Skeletal muscle cell (primary cell): ENCODE measurements at places on chromosomes 11 and 22.

- DNase-seq = no peak
These were observed 35.5 kb downstream of the USP28 start for GRCh38 chr11:113839842-113840241.

GRCh38 chr22:20194681-20195593 lies 44.1 kb upstream of the CCDC188 start:
- no peak for DNase-seq

GRCh38 chr11:104222464-104222863 lies 58.5 kb upstream of the PDGFD start:
- no peak for DNase-seq

DNA sequence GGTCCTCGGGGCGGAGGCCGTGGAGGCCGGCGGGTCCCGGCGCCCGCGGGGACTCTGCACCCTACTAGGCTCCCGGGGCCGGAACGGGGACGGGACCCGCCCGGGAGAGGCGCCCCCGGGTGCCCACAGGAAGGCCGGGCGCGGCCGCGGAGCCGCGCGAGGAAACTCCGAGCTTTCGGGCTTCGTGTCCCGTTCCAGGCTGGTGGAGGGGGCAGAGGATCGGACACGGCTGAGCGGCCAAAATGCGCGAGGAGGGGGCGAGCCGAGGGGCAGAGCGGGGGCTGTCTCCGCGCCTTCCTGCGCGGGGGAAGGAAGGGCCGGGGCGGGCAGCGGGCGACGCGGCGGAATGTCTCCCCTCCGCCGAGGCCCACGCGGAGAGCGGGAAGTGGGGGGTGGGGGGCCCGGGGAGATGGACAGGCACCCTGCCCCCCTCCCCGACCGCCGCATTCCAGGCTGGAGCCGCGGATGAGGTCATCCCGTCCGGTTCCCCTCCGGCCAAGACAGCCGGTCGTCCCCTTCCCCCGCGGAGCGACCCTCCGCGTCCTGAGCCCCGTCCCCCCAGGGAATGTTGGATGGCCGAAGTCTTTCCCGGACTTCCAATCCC lies 430 bp downstream of the CDC42EP1 start:
- DNase-seq = no peak

- DNase-seq = no peak
These were observed 28.7 kb upstream of the RTL6 start for GRCh38 chr22:44526779-44527126.

DNA sequence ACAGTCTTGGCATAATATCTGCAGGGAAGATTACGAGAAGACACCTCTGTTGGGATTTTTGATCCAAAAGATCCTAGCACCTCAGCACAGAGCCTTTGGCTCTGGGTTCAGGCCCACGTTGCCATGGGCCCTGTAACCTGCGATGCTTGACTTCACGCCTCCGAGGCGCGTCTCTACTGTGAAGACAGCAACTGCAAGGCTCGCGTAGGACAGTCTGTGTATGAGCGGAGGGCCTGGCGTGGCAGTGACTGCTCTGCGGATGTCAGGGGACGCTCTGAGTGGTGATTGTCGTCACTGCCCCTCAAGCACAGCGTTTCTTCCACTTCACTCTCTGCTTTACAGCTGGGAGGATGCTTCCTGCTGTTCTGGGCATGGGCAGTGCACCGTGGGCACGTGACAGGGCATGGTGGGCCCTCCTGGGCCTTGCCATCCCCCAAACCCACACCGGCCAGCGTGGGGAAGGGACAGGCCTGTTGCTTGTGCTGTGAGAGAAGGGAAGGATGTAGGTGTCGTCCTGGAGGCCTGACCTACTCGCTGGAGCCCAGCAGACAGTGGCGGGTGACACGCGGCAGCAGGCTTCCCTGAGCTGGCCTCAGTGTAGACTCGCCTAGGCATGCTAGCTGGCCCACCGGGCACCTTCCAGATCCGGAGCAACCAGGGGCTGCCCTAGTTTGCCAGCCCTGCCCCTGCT lies 26.5 kb downstream of the GLB1L2 start:
- DNase-seq = no peak

DNA sequence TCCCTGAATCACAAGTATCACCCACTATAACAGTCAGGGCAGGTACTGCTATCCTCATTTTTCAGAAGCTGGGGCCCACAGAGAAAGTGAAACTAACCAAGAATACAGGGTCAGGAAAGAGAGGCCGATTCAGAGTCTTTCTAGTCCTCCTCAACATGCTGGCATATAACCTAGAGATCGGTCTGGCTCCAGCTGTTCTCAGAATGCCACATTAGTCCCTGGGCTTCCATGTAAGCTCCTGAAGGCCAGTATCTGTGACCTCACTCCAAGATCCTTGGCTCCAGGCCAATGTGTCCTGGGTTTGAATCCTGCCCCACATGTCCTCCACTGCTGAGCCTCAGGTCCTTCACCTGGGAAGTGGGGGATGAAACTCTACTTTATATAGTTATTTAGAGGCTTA lies 50.4 kb downstream of the TENM4 start:
- DNase-seq = no peak

GRCh38 chr22:49116486-49117120 lies 711.1 kb downstream of the BRD1 start:
- no peak for DNase-seq

DNA sequence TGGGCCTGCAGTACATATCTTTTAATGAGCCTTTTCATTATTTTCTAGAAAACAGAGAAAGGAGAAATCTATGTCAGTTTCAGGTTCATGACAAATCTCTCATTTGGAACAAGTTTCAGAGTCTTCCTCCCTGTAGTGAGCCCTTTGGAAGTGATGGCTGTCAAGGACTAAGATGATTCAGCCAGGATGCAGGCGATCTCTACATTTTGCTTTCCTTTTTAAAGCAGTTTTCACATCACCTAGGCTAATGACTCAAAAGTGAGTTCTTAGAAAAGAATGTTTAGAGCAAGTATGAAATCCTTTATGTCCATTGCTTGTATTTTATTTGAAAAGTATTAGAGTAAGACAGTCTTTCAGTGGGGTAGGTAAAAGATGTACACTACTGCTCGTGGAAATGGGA lies 130.1 kb downstream of the TRPC6 start:
- no peak for DNase-seq

DNA sequence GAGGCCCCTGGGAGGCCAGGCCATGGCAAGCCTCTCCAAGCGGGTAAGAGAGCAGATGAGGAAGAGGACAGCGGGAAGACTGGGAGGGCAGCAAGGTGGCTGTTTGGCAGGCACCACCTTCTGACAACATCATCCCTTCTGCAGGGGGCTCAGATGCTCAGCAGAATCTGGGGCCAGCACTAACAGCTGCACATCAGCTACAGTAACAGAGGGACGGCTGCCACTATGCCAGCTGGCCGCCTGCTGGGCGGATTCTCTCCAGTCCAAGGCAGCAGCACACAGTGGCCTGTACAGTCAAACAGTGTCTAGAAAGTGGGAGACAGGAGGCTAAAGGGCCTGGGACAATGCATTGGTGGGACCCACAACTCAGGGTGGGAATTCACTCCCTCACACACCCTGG lies 10.7 kb upstream of the TXN2 start:
- DNase-seq = no peak

- no peak for DNase-seq
These were observed 437.5 kb downstream of the INSC start for GRCh38 chr11:15551901-15552851.

DNA sequence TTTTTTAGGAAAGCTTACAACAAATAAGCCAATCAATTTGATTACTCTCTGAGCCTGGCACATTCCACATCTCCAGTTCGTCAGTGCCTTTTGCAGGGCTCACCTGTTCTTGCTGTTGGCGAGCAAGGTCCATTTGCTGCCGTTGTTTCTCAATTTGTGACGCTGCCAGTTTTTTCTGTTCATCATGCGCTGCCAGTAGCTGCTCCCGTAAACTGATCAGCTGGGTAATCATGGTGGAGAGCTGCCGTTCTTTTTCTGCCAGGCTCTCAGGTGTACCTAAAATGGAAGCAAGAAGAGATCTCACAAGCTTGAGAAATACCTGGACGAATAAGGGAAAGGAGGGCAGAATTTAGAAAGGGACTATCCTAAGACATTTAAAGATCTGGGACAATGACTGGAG lies 169.7 kb downstream of the SOX6 start:
- no peak for DNase-seq

DNA sequence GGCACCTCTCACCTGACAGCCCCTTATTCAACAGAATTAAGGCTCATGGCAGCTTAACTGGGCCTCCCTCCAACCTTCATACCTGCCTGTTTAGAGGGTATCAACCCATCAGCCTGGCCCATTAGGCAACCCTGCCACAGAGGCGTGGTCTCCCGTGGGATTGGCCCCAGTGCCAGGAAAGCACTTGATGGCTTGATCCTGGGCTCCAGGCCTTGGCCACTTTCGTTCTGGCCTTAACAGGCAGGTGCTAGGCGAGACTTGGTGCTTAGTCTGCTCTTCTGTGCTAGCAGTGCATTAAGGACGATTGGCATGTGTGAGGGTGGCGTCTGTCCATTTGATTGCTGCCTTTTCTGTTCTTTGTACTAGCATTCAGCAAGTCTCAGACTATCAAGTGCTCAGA lies 75.2 kb downstream of the CABIN1 start:
- no peak for DNase-seq

DNA sequence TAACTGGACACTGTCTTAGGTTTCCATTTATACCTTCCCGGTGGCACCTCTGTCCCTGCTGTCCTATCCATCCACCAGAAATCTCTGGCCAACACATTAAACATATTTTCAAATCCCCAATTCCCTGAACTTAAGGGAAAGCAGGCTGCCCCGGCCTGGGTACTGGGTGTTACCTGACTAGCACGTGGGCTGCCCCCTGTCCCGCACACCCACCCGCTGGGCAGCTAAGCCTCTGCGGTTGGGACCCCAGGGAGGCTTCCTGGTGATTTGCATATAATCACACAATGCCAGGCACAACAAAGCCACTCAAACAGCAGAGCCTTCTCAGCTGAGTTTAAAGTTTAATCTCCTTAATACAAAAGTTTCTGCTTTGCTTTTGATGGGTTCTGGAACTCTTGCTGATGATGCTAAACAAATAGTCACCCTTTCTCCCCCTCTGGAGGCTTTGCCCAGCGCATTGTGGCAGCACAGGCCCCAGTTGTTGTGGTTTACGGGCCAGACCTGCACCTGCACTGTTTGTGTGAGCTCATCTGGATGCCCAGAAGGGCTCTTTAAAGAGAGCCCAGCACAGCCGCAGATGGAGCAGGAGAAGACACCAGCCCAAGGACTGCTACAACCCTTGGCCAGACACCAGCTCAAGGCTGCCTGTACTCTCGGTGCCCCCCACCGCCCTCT lies 59.9 kb upstream of the POU2AF1 start:
- no peak for DNase-seq

GRCh38 chr11:125312391-125312790 lies 147.8 kb downstream of the PKNOX2 start:
- DNase-seq = no peak

DNA sequence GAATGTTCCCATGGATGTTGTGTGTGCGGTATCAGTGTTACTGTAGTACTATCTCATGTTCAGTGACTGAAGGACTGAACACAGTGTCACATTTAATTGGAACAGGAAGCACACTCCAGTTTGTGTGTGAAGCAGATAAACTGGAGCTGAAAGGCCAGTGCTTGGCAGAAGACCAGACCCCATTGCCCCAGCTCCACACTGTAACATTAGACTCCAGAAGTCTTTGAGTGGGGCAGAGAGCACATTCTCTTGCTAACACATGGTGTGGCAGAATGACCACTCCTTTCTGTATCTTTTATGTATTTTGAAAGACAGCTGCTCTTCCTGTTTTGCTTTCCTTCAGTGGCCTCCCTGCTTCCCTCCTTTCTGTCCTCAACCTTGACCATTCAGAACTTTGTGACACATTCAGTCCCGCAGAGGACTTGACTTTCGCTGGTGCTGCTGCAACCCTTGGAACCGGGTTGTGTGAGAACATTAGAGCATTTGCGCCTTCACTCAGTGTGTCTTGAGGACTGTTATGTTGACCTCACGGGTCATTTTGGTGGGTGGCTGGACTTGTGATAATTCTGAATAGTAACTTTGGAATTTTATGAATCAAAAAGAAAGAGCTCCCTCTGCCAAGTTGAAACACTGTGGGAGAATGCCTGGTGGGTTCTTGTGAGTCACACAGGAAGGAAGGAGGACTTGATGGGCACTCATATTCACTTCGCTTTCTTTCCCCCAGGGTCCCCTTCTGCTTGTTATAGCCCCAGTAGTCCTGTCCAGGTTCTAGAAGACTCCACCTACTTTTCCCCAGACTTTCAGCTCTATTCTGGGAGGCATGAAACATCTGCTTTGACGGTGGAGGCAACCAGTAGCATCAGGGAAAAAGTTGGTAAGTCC lies 26.4 kb downstream of the AMOTL1 start:
- peak; percentile 98 for DNase-seq

DNA sequence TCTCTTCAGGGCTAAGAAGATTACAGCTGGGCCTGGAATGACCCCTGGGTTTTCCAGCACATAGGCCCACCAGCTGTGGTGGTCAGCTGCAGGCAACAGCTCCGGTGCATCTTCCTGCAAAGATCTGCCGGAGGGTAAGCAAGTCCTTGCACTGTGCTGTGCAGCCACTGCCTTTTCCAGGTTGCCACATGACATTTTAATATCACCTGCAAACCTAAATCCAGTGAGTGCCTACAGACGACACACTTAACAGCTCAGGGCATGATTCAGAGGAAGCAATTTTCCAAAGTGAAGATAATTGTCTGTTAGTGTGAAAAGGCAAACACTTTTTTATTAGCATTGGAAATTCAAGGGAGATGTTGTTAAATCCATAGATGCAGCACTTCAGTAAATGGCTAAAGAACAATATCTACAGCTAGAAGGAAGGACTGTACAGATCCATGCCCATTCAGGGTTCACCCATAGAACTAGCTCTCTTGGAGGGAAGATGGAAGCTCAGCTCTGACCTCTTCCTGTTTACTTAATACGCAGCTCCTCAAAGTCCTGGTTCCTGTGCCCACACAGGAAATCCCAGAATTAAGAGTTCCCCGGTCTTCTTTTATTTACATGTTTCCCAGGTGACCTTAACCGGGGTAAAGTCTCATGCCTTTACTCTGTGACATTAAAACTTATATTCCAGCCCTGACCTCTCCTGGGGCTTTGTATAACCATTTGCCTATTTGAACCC lies 13.3 kb upstream of the NRIP3 start:
- DNase-seq = no peak

GRCh38 chr11:46903846-46904245 lies 14.5 kb downstream of the LRP4 start:
- no peak for DNase-seq

DNA sequence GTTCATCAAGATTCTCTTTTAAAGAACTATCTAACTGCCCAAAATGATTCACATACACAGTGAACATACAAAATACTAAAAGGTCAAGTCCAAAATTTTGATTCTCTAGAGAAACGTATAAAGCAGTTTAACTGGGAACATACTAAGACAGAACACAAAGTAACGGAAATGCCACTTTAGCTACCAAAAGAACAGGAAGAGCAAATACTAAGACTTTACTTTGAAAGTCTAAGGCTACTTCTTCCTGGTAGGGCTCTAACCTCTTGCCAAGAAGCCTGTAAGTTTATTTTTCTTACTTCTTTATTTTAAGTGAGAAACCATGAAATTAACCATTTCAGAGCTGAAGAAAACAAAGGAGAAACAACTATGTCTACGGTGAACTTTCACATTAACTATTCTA lies 6.2 kb downstream of the PICALM start:
- DNase-seq = no peak

- DNase-seq = no peak
These were observed 45.5 kb downstream of the NRXN2 start for GRCh38 chr11:64677441-64678023.
